GM23338 (cell line): ENCODE measurements at places on chromosomes 1 and 21. TPM values are rescaled to one million over a fixed set of nuclear protein-coding genes. Genes with fewer than 3 reads are reported as not detected.

DNA sequence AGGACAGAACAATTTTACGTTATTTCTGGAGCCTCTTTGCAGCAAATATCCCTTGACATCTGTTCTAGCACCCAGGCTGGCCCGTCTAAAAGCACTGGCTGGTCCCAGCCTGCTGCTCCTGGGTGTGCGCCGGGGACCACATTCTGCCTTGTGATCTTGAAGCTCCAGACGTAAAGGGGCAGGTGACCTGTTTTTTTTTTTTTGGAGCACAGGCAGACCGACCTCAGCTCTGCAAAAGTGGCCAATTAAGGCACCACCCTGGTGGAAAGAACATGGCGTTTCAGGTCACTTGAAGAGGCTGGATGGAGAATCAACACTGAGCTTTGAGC lies 13.8 kb upstream of the CAMTA1 start:
- H3K4me3 ChIP-seq, result no peak overlapping the region

LCE2A gene
- not detected in 2 replicates for total RNA-seq

DNA sequence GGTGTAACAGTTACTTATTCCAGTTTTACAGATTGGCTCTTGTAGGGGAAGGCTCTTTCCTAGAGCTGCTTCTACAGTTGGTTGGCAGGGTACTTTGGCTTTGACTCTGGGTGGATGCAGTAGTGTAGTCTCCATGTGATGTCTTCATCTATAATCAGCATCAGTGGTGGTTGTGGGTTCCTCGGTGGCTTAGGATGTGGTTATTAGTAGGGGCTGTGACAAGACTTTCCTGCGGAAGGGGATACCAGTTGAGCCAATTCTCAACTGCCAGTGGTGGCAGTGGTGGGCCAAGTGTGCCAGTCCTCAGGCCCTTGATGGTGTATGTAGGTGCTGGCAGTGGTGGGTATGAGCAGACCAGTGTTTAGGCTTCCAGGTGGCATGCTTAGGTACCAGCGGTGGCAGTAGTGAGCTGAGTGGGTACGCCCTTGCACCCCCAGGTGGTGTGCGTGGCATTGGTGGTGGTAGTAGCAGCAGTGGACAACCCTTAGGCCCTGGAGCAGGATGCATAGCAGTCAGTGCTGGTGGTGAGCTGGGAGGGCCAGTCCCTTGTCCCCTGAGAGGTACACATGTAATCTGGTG lies 27.2 kb upstream of the KLF18 start:
- no peaks in the 10 kb centered on the region for H3K36me3 ChIP-seq
- DNase-seq, result peak; percentile 19
- no peak overlapping the region for H3K4me3 ChIP-seq
- H3K27ac ChIP-seq, result no peak overlapping the region

- peaks cover 8% of the 10 kb centered on the region for H3K4me1 ChIP-seq
- no peak overlapping the region for H3K4me3 ChIP-seq
- H3K27me3 ChIP-seq, result no peaks in the 10 kb centered on the region
- H3K36me3 ChIP-seq, result no peaks in the 10 kb centered on the region
- DNase-seq, result no peak
Measured at GRCh38 chr1:21586222-21586621, 77.0 kb downstream of the ALPL start.

PPM1J gene
- total RNA-seq, result 12.7 and 22.4 TPM in 2 replicates

DNA sequence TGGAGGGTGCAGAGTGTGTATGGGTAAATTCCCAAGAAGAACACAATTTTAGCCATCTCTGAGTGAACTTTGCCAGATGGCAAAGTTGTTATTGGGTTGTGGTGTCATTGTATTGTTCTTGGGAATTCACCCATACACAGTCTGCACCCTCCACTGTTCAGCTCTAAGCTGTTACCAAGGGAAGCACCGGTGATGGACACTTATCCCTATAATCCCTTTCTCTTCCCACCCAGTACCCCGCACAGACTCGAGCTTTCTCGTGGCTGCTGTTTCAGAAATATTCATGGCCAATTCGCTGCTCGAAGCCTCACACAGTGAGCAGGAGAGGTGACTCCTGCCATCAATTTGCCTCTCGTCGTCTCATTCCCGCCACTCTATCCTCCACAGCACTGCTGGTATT lies 95.7 kb upstream of the PALMD start:
- no peaks in the 10 kb centered on the region for H3K4me1 ChIP-seq
- no peak overlapping the region for H3K27ac ChIP-seq
- H3K36me3 ChIP-seq, result no peaks in the 10 kb centered on the region

DNA sequence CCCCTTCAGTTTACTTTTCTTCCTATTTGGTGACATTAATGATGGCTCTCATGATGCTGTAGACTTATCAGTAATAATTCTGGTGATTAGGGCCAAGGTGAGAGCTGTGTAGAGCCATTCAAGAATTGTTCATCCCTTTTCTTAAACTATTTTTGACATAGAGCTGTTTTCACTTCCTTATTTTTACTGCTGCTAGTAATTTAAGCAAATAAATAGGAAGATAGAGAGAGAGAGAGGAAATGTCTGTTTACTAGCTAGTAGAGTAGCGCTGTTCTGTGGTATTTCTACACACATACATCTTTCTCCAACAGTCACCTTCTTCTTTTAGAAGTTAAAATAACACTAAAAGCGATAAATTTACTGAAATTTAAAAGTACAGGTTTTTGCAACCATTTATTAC lies 678.0 kb upstream of the ZP4 start:
- H3K27me3 ChIP-seq, result no peaks in the 10 kb centered on the region
- H3K27ac ChIP-seq, result no peak overlapping the region
- no peak for DNase-seq
- H3K36me3 ChIP-seq, result no peaks in the 10 kb centered on the region
- no peaks in the 10 kb centered on the region for H3K4me1 ChIP-seq

GRCh38 chr21:44918581-44919033 lies 2.1 kb downstream of the ITGB2 start:
- H3K4me1 ChIP-seq, result peaks cover 6% of the 10 kb centered on the region; the same call in 1 of the 2 replicates
- H3K36me3 ChIP-seq, result no peaks in the 10 kb centered on the region
- H3K4me3 ChIP-seq, result peak overlapping the region; percentile 48; the same call in 1 of the 2 replicates
